ENCODE measurements at places on chromosomes 1 and 21.

DNA sequence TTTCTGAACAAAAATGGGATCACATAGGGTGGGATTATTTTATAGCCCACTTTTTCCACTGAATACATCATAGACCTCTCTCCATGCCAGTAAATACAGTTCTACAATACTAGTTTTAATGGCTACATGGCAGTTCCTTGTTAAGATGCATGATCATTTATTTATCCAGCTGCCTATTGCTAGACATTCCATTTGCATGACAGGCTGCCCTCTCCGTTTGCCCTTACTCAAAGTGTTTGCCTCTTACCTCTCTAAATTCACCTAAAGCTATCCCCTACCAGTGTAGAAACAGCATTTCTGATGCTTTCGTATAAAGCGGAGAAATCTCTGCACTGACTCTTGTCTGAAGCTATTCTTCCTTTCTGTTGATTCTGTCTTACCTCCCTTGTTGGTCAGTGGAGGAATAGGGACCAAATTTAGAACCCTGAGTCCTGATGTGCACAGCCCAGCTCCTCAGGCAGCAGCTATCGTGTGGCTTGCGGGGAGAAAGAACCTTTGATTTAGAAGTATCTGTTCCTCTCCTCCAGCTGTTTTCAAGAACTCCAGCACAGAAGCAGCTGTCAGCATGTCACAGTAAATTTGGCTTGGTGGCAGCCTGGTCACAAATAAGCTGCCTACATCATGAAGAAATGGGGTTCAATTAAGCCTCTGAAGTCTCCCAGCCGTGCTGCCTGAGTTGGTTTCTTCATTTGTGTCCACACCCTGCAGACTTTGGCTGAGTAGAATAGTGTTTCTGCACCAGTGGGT, 337.3 kb downstream of the PRDM2 start:
- DNase-seq, result no peak

DNA sequence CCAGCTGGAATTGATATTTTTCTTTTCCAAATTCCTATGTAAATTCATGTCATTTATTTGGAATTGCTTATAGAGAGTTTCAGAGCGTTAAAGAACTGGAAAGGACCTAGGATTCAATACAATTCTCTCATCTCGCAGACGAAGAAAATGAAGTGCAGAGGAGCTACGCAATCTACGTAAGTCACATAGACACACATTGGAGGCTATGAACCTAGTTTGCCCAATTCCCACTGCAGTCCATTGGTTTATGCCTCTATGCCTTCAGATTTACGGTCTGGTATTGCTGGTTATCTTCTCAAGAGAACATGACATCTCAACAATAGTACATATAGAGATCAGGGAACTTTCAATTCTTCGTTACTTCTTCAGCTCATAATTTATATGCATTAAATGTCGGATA, 971 bp upstream of the RNF2 start:
- no peak for DNase-seq

DNA sequence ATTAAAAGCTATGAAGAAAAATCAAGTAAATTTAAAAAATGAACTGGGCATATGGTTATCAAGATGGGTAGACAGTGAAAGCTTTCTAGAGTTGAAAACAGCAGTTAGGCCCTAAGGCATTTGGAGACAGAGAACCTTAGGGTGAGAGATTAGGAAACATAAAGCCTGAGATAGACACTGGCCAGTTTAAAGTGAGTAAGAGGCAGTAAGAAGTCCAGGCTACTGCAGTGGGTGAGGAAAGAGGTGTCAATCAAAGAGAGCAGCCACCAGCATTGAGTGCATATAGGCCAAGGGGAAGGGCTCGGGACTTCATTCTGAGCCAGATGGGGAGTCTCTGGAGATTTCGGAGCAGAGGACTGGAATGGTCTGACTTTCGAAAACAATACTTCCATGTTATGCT, 1360.5 kb upstream of the ADGRL4 start:
- DNase-seq, result no peak

GRCh38 chr1:205812271-205812877, 624 bp downstream of the SLC41A1 start:
- DNase-seq, result no peak

DNA sequence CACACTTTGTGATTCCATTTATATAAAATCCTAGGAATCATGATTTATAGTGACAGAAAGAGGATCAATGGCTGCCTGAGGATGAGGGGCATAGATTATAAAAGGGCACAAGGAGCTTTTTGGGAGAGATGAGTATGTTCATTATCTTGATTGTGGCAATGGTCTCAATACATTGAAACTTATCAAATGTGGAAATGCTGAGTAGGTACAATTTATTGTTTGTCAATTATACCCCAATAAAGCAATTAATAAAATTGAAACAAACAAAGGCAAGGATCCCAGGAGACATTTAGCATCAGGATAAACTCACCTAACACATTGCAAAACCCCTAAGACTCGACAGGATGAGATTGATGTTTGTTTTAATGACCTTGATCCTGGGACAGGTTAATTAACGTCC, 153.1 kb upstream of the KLHDC7A start:
- DNase-seq, result no peak

DNA sequence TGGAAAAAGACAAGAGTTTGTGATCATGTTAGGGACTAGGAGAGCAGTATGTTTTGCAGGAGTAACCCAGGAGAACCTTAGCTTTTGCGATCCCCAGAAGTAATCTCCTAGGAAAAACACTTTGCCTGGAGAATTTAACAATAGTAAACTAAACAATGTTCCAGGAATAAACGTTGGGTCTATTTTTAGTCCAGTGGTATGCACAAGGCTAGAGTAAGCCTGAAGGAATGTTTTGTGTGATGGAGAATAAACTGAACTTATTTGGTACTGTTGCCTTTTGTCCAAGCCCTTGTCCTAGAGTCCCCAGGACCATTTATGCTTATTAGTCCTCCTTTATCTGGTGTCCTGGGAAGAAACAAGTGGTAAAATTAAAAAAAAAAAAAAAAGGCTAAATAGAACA, 28.7 kb upstream of the RGS5 start:
- no peak for DNase-seq

DNA sequence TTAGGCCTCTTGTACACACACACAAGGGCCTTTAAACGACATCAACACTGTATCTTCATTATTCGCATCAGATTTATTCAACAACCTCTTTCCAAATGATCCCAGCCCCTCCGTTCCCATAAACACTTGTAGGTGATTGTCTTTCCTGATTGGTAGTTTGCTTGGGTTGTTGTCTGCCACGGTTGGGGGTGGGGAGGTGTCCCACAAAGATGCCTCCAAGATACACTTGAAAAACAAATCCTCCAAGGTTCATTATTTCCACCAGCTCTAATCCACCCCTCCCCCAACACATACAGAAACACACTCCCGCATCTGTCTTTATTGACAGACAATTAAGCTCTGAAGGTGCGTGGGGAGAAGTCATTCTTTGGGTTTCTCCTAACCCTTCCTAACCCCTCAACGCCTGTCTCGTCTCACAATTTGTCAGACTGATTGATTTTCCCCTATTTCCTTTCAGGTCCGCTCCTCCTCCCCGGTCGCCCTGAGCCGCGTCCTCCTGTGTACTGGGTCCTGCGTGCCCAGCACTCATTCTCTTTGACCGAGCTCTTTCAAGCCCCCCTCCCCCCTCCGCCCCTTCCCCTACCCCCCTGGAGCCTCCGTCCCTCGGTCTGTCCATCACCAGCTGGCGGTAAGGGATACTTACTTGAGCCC, 1.4 kb downstream of the WDR26 start:
- DNase-seq, result no peak

GRCh38 chr1:113279776-113280391, 110.4 kb upstream of the MAGI3 start:
- no peak for DNase-seq

DNA sequence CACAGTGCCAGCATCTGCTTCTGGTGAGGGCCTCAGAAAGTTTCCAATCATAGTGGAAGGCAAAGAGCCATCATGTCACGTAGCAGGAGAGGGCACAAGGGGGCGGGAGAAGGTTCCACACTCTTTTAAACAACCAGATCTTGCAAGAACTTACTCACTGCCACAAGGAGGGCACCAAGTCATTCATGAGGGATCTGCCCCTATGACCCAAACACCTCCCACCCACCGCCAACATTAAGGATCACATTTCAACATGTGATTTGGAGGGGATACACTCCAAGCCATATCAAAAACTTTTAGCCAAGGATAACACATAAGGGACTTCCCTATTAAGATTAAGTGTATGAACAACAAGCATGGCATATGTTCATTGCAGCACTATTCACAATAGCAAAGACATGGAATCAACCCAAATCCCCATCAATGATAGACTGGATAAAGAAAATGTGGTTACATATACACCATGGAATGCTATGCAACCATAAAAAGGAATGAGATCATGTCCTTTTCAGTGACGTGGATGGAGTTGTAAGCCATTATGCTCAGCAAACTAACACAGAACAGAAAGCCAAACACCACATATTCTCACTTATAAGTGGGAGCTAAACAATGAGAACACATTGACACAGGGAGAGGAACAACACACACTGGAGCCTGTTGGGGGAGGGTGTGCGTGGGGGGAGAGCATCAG, 19.9 kb upstream of the SLC35F3 start:
- DNase-seq, result no peak

DNA sequence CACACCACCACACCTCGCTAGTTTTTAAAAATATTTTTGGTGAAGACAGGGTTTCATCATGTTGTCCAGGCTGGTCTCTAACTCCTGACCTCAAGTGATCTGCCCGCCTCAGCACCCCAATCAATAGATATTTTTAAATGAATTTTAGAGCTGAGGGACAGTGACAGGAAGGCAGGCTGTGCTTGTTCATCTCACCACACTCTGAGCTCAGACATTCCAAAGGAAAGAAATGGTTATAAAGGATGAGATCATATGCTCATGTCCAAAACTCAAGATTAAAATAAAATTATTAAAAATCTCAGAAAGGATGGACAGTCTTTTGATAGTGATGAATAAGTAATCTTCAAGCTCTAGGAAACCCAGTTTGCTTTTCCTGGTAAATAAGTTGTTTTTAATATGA, 40.9 kb downstream of the L1TD1 start:
- no peak for DNase-seq

DNA sequence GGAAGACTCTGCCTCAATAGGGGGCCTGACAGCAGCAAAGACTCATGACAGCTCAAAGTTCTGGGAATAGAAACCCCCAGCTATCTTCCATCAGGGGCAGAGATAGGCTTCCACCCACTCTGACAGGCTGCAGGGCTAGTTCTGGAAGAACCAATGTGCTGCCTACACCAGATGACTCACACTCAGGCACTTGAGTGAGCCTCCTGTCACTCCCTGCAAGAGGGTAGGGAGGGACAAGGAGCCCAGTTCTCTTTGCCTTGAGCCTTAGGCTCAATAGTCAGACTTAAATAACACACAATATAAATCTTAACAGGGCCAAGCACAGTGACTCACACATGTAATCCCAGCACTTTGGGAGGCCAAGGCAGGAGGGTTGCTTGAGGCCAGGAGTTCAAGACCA, 386.4 kb downstream of the HHAT start:
- no peak for DNase-seq

GRCh38 chr1:197692965-197693364, 82.3 kb downstream of the DENND1B start:
- no peak for DNase-seq

GRCh38 chr1:162689745-162690671, 57.7 kb downstream of the DDR2 start:
- no peak for DNase-seq

GRCh38 chr1:21667348-21668231, 1.6 kb downstream of the RAP1GAP start:
- no peak for DNase-seq

GRCh38 chr1:88647749-88648415, 36.2 kb upstream of the PKN2 start:
- DNase-seq, result peak; percentile 34

DNA sequence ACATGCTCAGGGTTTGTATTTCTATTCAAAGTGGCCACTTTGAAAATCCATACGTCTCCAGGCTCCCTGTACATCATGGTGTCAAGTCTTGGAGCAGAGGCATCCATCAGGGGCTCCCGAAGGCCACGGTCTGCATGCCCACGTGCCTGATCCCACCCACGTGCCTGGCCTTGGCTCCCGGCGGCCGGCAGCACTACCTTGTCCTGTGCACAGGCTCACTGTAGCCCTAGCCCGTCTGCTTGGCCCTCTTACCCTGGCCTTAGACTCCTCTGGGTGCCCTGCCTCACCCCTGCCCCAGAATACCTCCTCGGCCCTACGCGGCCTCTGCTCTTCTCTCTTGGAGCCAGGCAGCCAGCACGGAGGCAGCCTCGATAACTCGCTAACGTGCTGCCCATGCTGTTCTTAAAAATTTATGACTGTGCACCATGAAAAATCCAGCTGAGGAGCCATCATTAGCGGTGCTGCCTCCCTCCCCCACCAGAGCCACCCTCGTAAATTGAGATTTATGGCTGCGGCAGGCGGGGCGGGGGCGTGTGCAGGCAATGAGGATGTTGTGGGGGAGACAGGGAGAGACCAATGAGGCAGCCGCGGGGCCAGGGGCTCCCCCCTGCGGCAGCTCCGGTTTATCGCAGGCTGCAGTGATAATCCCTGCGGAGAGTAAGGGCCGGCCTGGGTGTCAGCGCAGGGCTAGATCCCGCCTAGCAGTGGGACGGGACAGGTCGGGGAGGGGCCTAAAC, 24.6 kb downstream of the DMAP1 start:
- DNase-seq, result peak; percentile 82

DNA sequence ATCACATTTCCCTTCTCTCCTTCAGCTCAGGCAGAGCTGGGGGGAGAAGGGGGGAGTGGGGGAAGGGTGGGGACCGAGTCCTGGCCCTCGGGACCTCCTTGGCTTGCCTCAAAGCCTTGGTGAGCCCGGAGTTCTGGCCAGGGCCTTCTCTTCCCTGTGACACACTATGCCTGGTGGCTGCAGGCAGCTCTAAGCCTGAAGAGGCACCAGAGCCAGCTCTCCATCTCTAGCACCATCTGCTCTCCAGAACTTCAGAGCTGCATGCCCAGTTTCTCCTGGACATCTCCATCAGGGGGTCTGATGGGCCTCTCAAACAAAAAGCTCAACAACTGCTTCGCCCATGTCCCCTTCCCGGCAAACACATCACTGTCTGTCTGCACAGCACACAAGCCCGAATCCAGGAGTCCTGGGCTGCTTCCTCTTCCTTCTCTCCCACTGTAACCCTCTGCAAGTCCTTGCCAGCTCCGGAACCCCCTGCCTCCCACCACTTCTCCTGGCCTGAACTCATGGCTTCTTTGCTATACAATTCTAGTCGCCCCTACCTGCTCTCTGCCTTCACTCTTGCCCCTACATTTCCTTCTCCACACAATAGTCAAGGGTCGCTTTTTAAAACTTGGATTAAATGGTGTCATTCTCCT, 26.5 kb downstream of the KIAA1614 start:
- DNase-seq, result no peak

- DNase-seq, result no peak
These were observed 112.6 kb upstream of the B3GALT2 start for GRCh38 chr1:193299038-193299437.

DNA sequence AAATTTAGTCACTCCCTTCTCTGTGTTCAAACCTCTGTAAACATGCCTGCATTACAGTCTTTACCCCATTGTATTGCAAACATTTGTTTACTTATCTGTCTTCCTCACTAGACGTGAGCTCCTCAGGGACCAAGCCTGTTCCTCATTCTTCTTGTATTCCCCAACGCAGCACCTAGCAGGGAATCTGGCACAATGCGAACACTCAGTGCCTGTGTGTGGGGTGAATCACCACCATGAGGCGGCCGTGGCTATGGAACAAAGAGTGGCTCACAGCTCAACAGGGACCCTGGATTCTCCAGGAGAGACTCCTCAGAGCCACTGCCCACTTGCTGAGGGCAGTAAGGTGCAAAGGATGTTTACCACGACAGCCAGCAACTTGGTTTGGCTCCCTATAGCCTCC, 95.9 kb downstream of the DDX20 start:
- DNase-seq, result no peak

- DNase-seq, result peak; percentile 10
These were observed 109.8 kb downstream of the PATJ start for GRCh38 chr1:61851849-61852669.

Data from NCI-H510A (cell line).